Bronchial epithelial cell (primary cell): ENCODE measurements at places on chromosomes 2 and 18. TPM values are rescaled to one million over a fixed set of nuclear protein-coding genes. Genes with fewer than 3 reads are reported as not detected.

The ARHGAP15 gene
- 0.13 TPM in 1 of 2 replicates, not detected in the other for total RNA-seq

The MBOAT2 gene
- total RNA-seq = 93.3 and 145 TPM in 2 replicates

The FAHD2B gene
- 13.4 and 14.3 TPM in 2 replicates for total RNA-seq

The CYP27A1 gene
- 0.13 and 0.26 TPM in 2 replicates for total RNA-seq
